NCI-H510A (cell line): ENCODE measurements at places on chromosomes 11 and 22.

- no peak for DNase-seq
These were observed 147.3 kb downstream of the MAML2 start for GRCh38 chr11:96195671-96196070.

- DNase-seq, result no peak
These were observed 8.0 kb upstream of the PDGFB start for GRCh38 chr22:39252461-39253434.

GRCh38 chr11:79541466-79541865 lies 100.6 kb upstream of the TENM4 start:
- DNase-seq, result no peak

GRCh38 chr22:36079041-36079440 lies 50.4 kb upstream of the RBFOX2 start:
- no peak for DNase-seq

DNA sequence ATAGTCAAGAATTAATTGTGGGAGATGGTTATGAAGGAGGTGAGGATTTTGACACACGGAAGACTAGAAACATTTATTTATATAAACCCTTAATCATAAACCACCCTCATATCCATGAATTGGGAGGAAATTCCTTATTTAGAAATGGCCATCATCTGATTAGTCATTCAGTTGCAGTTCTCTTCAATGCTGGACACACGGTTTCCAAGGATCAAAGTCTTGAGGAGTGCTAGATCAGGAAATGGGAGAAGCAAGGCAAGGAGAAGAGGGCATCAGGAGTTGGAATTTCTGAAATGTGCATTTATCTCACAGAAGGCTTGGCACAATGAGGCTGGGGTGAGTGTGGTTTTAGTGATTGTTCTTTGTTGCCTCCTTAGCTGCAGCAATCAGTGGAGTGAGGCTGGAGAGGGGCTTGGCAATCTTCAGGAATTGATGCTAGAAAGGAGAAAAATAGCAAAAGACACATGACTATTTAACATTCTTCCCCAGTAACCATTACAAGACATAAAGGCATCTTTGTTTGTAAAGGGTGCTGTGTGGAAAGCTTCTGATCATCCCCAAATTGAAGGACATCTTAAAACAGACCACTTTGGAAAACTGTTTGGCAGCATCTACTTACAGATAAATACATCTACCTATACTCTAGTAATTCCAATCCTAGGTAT lies 21.6 kb upstream of the GDPD4 start:
- DNase-seq, result no peak

DNA sequence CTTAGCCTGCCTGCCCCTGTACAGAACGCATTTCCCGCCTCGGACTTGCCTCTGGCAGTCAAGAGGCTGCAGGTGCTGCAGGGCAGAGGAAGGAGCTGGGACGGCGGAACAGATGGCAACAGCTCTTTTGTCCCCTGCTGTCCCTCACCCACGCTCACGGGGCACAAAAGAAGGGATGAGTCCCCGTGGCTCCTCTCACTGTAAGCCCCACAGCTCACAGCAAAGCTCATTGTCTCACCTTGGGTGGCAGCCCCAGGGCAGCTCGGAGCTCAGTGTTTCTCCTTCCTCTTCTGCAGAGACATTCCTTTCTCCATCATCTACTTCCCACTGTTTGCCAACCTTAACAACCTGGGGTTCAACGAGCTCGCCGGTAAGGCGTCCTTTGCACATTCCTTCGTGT lies 24.3 kb downstream of the SLC25A18 start:
- DNase-seq, result no peak

- DNase-seq, result no peak
These were observed 23.8 kb downstream of the SLC6A5 start for GRCh38 chr11:20623252-20623651.

DNA sequence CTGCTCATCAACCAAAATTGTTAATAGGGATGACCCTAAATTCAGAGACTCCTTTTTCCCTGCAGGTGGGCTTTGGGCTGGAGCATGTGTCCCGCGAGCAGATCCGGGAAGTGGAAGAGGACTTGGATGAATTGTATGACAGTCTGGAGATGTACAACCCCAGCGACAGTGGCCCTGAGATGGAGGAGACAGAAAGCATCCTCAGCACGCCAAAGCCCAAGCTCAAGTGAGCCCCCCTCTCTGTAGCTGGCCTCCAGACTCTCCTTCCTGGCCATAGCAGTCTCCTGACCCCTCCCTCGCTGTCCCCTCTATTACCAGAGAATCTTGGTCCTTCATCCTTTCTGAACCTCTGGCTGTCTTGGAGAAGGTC lies 47.9 kb upstream of the RAB1B start:
- DNase-seq, result no peak

DNA sequence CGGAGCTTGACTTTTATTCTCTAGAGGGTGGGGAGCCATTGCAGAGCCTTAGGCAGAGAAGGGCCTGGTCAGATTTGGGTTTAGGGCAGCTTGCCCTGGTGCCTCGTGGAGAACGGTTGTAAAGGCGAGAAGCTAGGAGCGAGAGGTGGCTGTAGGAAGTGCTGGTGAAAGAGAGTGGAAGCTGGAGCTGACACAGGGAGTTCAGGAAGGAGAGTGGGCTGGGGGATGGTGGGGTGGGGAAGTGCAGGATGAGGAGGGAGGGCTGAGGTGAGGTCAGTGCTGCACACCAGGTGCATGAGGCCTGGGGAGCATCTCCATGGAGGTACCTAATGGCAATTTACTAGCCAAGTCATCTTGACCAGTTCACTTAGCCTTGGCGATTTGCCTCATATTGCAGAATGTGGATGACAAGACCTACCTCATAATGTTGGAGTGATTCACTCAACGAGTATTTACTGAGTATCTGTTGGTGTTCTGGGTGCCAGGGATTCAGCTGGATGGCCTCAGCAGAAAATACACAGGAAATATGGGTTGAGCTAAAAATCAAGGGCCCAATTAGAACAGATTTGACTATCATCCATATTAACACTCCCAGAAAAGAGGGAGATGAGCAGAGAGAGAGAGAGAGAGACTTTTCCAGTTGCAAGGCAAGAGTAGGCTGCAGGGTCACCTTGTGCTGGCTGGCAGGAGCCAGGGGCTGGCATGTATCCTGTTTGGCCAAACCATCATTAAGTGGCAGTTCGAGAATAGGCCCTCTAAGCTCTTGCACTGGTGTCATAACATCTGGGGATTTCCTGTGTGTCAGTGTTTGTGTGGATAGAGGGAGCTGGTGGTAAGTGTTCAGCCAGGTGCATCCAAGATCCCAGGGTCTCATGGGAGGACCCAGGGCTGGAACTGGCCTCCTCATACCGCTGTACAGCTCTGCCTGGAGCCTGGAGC lies 44.4 kb upstream of the CLDN5 start:
- no peak for DNase-seq

DNA sequence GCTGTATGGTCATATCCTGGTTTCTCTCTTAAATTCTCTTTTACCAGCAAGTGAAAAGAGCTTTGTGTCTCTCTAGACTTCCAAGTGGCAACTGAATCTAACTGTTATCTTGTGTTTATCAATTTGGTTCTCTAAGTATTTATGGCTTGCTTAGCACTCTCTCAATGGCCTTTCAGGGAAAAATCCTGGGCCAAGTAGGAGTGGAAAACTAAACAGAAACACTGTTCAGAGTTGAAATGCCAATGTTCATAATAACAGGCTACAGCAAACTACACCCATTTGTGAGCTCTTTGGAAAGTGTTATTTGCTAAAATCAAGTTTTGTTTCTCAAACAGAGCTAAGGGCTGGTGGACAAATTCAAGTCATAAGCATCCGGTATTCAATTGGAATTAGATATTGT lies 10.1 kb downstream of the MMP12 start:
- DNase-seq, result no peak

DNA sequence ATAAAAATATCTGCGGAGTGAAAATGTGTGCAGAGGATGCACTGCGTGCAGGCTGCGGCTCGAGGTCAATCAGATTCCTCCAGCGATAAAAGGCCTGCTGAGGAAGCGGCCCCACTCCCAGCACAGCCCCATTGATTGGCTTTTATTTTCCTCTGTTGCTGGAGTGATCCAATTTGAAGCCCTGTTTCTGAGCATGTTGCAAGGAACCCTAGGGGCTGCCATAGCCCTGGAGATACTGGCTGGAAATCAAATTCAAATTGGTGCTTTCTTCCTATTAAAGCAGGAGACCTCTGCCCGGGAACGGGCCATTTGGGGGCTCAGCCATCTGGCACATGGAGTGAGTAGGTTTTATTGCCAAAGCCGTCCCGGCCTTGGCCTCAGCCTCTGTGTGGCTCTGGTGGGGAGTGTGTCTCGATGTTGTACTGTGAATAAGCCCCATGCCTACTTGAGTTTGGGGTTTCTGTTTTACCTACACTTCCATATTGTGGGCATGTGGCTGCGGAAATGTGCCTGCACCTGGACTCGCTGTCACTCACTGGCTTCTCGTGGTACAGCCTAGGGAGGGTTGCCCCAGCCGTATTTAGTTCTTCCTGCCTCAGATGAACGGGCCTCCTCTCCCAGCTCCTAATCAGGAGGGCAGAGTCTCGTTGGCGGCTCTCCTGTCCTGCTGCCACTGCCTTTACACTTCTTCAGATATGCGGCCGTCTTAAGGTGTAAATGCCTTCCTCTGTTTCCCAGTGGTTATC lies 25.6 kb downstream of the PARVB start:
- no peak for DNase-seq
